ENCODE measurements at places on chromosomes 7 and 10. TPM values are rescaled to one million over a fixed set of nuclear protein-coding genes. Genes with fewer than 3 reads are reported as not detected.

The NUTM2E gene
- total RNA-seq, result 0.38 TPM

The PLEKHS1 gene
- total RNA-seq, result under 0.01 TPM

The BLVRA gene
- 18.9 TPM for total RNA-seq

The NRCAM gene
- total RNA-seq, result 85.1 TPM

The PKD2L1 gene
- total RNA-seq, result not detected

The AKR1C2 gene
- total RNA-seq, result 8.5 TPM

The NRG3 gene
- total RNA-seq, result 6.5 TPM

All from vein endothelial cell (primary cell).